ENCODE measurements at places on chromosomes 6 and 20.

DNA sequence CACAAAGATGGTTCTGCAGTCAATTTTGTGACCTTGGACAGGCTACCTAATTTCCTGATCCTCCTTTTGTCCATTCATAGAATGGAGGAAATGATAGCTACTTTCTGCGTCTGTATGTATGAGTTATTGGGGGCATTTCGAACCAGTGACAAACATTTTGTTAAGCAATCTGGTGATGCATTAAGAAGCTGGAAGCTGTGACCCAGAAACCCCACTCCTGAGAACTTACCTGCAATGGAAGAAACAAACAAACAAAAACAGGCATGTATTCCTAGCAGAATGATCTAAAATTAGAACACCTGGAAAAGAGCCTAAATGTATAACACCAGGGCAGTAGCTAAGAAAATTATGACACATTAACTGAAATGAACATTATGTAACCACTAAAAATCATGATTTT is 33.4 kb upstream of the PRND start:
- DNase-seq = no peak

- no peak for DNase-seq
Measured at GRCh38 chr6:114888241-114888640, 545.4 kb upstream of the HS3ST5 start.

GRCh38 chr6:80223743-80224212 is 117.3 kb downstream of the BCKDHB start:
- no peak for DNase-seq

DNA sequence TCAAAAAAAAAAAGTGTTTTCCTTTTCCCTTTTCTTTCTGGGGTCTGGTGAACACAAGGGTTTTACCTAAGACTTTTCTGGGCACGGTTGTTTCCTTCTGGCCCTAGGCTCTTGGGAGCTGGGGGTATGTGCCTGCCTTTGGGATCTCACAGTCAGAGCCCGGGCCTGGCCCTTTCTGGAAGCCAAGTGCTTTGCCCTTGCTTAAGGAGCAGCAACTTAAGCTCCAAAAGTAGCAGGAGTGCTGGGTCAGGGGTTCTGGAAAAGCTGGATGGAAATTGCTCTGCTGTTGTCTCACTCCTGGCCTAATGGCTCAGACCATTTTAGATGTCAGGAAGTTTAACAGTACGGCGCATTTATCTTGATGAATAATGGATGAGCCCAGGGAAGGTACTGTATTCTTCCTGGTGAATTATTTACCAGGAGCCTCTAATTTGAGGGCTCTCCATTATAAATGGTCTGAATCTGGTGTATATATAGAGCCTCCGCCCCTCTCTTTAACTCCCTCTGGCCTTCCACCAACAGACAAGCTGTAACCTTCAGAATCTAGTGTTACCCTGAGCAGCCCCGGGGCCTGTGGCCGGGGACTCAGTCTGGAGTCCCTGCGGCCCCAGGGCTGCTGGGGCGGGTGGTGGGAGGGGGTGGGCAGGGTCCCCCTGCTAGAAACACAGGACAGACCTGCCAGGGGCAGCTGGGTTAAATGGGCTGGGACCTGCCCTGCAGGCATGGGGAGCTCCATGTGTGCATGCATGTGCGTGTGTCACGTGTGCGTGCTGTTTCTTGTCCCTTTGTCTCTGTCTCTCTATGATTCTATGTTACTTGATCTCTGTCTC is 37.5 kb downstream of the PTK7 start:
- DNase-seq = no peak

DNA sequence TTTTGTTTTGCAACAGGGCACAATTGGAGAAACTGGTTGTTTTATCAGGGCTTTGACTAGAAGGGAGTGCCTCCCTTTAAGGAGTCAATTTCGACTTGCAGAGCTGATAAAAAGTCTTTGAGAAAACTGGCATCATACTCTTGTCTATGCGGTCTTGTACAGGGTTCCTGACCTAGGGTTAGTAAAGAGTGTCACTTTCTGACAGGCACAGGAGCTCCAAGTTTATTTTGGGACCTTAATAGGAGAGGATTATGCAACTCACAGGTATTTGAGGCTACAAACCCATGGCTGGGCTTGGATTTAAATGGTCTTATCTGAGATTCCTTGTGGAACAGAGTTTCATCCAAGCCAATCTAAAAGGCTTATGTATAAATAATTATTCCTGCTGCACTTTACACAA is 365.4 kb downstream of the HTR1B start:
- DNase-seq = no peak

DNA sequence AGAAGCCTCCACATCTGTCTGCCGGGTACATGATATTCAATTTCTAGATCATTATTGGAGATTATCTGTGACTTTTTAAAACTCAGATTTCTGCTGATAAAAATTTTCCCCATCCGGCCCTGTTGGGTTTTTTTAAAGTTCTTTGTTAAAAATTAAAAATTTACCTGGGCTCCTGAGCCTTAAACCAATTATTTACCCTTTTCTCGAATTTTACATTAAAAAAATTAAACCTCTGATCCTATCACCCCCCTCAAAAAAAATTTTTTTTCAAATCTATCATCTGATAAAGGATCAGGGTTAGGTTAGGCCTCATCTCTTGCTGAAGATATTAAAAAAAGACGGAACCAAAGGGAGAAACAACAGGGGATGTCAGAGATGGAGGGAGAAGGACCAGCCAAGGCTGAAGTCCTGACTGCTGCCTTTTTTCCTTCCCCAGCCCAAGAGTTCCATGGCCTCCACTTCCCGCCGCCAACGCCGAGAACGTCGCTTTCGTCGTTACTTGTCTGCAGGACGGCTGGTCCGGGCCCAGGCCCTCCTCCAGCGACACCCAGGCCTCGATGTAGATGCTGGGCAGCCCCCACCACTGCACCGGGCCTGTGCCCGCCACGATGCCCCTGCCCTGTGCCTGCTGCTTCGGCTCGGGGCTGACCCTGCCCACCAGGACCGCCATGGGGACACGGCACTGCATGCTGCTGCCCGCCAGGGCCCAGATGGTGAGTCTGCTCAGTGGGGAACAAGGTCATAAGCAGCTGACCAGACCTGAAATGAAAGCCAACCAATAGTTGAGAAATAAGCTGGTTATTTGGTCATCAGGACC is 527 bp downstream of the NFKBIL1 start:
- no peak for DNase-seq
